Nephron progenitor cell (in vitro differentiated cells): ENCODE measurements at places on chromosomes 2 and 18.

GRCh38 chr18:42484648-42485047, 529.6 kb downstream of the PIK3C3 start:
- DNase-seq = no peak

- DNase-seq = no peak
Observed at GRCh38 chr2:230716588-230716987, 3.9 kb downstream of the CAB39 start.

DNA sequence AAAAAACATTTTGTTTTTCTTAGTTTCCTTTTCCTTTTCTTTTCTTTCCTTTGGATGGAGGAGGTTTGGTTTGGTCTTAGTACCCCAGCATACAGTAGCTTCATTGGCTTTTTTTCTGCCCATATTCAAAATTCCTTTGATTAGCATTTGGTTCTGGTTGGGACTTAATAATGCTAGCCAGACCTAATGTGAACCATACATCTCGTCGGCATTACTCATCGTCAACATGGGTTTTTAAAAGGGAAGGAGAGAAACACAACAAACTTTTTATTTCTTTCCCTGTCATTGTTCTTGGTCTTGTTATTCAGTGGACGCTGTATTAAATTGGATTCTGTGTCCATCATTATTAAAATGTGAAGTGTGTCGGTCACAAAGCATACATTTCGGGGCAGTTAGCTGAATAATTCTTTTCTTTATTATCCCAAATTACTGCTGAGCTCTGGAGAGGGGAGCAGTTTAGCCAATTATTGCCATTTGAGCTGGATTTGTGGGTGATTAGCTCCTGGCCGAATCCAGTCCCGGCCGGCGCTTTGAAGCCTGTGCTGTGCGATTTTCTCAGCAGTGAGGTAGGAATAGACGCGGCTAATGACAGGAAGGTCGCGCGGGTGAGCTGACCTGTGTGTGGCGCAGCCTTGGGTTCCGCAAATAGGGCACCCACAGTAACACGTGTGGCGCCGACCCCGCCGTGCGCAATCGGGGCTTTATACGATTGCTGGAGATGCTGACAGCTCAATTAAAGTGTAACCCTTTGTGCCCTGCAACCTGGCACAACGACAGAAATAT, 303.3 kb downstream of the GBX2 start:
- DNase-seq = no peak

DNA sequence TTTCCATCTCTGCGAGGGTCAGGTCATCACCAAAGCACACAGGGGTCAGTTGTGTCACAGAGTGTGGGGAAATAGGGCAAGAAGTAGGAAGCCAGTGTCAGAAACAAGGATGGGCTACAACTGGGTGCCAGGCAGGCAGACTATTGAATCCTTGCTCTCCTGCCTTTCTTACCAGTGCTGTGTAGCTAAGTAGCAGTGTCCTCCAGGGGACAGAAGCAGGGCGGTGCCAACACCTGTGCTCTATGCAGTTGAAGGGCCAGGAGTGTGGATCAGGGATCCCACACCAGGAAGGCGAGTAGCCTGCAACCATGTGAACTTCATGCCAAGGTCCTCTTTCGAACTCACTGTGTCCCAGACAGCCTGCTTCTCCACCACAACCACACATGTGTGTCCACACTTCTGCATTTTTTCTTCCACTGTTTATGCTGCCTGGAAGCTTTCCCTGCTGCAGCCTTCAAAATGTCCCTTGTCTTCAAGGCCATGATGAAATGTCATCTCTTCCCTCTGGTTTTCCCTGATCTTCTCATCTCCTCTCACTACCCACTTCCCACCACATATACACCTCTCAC, 25.4 kb upstream of the REG3G start:
- no peak for DNase-seq

DNA sequence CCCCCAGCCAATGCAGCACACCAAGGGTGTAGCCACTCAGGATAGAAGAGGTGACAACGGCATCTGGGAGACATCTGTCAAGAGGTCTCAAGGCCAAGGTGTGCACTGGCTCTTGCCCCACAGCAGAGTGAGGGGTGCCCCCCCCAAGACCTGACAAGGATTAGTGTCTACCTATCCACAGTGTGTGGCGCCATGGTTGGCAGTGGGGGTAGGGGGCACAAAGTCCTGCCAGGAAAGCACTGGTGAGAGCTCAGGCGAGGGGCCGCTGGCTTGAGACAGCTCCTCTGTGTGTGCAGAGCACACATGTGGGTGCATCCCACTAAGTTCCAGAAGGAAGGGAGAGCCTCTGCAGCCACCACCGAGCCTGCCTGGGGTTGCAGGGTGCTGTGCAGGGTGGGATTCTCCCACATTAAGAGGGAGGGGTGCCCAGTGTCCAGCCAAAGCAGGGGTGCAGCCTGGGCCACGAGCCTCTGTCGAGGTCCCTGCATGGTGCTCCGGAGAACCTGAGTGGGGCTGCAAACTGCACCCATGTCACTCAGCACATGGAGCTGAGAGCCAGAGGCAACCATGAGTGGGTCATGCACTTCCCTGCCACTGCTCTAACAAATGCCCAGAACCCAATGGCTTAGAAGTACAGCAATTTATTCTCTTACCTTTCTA, 311.2 kb upstream of the HDAC4 start:
- DNase-seq = no peak

- no peak for DNase-seq
Observed at GRCh38 chr2:180017784-180018183, 10.7 kb upstream of the CWC22 start.

- no peak for DNase-seq
Observed at GRCh38 chr2:39875182-39875913, 96.3 kb upstream of the THUMPD2 start.

- peak; percentile 10 for DNase-seq
Observed at GRCh38 chr2:55843096-55843993, 80.2 kb downstream of the EFEMP1 start.

DNA sequence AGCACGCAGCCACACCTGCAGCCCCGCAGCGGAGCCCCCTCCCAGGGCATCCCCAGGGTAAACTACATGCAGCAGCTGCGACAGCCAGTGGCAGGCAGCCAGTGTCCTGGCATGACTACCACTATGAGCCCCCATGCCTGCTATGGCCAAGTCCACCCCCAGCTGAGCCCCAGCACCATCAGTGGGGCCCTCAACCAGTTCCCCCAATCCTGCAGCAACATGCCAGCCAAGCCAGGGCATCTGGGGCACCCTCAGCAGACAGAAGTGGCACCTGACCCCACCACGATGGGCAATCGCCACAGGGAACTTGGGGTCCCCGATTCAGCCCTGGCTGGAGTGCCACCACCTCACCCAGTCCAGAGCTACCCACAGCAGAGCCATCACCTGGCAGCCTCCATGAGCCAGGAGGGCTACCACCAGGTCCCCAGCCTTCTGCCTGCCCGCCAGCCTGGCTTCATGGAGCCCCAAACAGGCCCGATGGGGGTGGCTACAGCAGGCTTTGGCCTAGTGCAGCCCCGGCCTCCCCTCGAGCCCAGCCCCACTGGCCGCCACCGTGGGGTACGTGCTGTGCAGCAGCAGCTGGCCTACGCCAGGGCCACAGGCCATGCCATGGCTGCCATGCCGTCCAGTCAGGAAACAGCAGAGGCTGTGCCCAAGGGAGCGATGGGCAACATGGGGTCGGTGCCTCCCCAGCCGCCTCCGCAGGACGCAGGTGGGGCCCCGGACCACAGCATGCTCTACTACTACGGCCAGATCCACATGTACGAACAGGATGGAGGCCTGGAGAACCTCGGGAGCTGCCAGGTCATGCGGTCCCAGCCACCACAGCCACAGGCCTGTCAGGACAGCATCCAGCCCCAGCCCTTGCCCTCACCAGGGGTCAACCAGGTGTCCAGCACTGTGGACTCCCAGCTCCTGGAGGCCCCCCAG, 254.1 kb downstream of the GLI2 start:
- DNase-seq = no peak

- no peak for DNase-seq
Observed at GRCh38 chr2:159457589-159457988, 158.8 kb downstream of the BAZ2B start.

DNA sequence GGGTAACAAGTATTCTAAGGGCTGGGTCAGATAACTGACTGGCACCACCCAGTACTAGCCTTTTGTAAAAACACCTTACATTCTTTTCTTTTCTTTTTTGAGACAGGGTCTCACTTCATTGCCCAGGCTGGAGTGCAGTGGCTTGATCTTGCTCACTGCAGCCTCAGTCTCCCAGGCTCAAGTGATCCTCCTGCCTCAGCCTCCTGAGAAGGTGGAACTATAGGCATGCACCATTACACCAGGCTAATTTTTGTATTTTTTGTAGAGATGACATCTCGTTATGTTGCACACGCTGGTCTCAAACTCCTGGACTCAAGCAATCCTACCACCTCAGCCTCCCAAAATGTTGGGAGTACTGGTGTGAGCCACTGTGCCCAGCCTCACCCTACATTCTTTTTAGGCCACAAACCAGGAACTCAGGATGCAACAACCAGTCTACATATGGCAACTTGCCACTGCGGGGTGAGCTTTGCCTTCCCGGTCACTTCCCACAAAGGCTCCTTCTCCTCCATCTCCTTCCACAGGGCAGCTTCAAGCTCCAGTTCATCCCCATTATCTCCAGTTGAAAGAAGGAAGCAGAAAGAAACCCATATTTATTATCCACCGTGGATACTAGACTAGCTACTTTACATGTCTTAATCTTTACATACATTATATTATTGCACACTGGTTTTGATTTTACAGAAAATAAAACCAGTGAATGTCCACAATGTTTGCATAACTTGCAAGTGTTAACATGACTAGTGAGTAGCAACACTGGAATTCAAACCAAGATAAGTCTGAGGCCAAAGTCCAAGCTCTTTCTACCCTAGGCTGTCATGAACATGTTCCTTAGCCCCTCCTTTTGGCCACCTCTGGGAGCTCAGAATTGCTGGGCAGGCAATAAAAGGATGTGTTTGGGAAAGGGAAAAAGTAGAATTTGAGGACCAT, 23.7 kb upstream of the AP1S3 start:
- DNase-seq = no peak

GRCh38 chr2:20355131-20355530, 4.5 kb upstream of the PUM2 start:
- DNase-seq = no peak

DNA sequence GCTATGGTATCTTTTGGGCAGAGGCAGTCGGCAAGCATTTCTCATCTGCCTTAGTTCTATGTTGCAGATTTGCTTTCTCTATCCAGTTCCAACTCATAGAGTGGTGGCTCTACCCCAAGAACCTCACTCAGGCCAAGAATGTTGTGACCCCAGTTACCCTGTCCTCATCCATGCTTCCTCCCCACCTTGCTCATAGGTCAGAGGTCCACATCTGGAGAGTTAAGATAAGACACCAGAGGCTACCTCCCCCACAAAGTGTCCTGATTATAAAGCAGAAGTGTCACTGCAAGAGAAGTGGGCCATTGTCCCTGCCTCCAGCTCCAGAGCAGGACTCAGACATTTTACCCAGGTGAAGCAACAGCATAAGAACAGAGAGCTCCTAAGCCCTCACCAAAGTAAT, 276.8 kb upstream of the CHST9 start:
- DNase-seq = no peak

DNA sequence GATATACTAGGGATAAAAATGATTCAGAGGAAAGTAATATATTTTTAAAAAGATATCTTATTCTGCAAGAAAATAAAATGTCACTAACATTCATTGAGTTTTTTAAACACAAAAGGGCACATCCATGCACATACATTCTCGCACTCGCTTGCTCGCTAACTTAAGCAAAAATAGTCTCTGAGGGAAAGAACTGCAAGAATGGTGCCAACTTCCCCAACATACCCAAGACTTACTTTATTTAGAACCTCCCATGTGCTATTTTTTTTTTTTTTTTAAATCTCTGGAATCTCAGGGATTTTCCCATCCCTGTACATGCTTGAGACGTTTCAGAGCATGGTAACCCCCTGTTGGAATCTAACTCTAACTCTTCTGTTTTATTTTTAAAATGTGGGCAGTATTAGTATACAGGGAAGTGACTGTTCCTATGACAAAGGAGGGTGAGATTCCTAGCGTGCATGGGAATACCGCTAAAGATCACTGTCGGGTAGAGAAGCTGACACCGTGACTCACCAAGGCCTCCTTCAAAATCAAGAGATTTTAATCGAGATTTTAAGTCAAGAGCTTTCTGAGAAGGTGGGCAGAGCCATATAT, 187.9 kb upstream of the ZEB2 start:
- DNase-seq = no peak

- no peak for DNase-seq
Observed at GRCh38 chr2:27152796-27153464, 4.1 kb downstream of the TCF23 start.

DNA sequence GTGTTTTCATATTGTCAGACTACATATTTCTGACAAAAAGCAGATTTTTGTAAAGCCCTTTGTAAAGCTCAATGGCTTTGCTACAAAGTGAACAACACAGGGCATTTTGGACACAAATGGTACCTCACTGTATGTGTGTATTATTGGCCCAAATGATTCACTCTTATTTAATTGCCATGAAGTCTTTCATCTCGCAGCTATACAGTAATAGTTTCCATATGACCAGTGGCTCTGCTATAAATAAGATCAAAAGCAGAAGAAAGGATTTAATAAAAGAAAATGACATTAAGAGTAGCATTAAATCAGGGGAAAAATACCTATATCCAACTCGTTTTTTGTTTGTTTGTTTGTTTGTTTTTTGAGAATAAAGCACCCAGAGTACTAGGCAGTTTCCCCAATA, 284.0 kb upstream of the CCDC68 start:
- DNase-seq = no peak

GRCh38 chr2:241701399-241702154, at the start of gene ING5:
Gene ING5, plus strand, starts transcription at chr2:241702039. Its CDS starts 27 bp downstream, at chr2:241702066.
- DNase-seq = peak; percentile 99

DNA sequence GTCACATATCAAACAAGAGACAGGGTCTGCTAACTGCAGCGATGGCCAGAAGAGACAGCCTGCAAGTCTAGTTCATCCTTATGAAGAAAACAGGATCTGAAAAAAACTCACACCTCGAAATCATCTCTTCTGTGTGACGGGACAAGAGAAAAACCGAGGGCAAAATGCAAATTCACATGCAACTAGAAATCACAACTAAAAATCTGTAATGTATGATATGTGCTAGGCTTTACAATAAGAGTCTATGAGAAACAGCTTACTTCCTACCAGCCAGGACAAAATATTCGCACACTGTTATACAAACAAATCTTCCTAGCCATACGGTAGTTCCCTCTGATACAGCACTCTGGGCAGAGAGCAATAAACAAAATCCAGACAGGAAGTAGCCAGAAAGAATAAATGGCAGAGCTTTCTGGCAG, 48.8 kb downstream of the ANKRD44 start:
- no peak for DNase-seq

DNA sequence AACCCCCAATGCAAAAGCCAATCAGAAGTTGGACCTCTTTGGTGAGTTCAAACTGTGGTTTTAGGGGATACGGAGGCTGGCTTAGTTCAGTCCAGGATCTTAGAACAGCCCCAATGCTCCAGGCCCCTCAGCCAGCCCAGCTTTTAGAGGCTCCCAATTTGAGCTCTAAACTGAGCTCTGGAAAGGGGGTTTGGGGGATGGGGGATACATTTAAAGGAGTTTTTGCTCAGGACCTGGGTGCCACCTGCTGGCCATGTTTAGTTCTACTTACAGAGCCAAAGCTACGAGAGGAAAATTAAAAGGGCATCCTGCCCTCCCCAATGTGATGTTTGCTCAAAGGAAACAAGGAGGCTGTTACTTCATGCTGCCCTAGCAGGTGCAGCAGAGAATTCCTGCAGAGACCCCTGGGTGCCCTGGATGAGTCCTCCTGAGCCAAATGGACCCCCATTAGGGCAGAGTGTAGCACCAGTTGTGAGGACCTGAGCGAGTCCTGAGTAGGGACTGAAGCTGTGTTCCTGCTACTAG, 15.9 kb upstream of the TMEM214 start:
- peak; percentile 60 for DNase-seq

- no peak for DNase-seq
Observed at GRCh38 chr2:489084-489483, 188.1 kb downstream of the TMEM18 start.

- DNase-seq = no peak
Observed at GRCh38 chr2:211113334-211114175, 557.2 kb downstream of the CPS1 start.
